ENCODE measurements at places on chromosomes 7 and 10.

DNA sequence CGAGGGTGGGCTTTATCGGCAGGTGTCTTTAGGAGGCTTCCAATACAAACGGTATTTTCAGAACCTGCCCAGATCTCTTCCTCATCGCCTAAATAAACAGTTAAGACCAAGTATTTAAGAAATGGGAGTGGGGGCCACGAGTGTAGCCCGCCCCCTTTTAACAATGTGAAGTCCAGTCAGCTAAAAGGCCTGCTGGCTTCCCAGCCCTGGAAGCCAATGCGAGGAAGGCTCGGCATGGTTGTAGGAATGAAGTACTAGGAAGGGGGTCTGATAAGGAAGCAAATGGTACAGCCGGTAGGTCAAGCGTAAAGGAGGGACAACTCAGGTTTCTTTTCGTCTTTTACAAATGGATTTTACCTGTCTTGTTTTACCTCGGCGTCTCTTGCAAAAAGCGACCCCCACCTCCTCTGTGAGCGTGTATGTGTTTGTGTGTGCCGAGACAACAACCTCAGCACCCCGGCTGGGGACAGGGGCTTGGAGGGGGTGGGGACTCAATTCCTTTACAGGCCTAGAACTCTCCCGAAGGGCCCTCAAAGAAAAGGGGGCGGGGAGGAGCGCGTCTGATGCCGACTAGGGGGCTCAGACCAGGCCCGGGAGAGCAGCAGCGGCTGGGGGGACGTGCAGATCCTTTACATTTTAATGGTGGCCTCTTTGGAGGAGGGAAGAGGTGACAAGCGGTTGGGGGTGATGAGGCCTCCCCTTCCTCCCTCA lies 147.6 kb downstream of the GPR85 start:
- DNase-seq = peak; percentile 64

DNA sequence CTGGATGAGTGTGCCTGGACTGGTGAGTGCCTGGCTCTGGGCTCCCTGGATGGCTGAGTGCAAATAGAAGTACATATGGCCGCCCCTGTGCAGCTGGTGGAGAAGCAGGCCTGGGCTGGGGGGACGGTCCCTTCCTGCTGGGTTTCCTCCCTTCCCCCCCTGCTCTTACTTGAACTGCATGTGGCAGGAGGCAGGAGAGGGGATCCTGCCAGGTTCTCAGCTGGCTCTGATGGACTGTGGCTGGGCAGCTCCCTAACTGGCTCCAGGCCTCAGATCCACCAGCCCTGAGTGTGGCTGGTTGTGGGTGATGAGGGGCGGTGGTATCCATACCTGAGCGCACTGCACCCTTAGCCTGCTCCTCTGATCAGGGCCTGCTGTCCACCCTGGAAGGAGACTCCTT lies 26.9 kb downstream of the ADCY1 start:
- DNase-seq = no peak

DNA sequence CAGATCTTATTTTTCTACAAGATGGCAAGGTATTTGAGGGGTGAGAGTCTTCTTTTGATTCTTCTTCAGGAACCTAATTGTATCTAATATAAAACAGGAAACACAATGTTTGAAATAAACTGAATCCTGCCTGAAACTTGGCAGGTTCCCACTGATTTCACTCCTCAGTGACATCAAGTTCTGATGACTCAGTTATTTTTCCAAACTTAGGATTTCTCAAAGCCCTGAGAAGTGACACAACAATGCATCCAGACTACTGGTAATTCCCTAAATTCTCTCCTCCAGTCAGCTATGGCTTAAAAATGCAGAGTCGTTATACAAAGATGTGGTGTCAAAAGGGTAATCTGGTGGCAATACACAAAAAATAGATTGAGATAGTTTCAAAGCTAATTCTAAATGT lies 80.9 kb downstream of the ABLIM1 start:
- DNase-seq = no peak

- DNase-seq = no peak
Observed at GRCh38 chr10:3761021-3761686, 23.9 kb downstream of the KLF6 start.

GRCh38 chr7:86947929-86948328 lies 111.5 kb downstream of the ELAPOR2 start:
- DNase-seq = no peak

Measured in left lung (tissue), 14 donors.